A172 (cell line): ENCODE measurements at places on chromosomes 11 and 22.

DNA sequence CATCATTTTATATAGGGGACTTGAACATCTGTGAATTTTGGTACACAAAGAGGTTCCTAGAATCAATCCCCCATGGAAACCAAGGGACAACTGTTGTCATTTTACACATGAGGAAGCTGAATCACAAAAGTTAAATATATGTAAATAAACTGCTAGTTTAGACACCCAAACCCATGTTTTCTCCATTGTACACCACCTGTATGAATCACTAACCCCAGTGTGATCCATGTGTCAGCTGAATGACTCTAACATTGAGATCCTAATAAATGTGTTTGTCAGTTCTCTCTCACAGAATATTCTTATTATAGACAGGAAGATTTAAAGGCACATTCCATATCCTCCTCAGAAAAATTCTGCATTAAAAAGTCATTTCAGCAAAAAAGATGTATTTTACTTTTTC lies 83.3 kb downstream of the ATG16L2 start:
- no peak for DNase-seq

DNA sequence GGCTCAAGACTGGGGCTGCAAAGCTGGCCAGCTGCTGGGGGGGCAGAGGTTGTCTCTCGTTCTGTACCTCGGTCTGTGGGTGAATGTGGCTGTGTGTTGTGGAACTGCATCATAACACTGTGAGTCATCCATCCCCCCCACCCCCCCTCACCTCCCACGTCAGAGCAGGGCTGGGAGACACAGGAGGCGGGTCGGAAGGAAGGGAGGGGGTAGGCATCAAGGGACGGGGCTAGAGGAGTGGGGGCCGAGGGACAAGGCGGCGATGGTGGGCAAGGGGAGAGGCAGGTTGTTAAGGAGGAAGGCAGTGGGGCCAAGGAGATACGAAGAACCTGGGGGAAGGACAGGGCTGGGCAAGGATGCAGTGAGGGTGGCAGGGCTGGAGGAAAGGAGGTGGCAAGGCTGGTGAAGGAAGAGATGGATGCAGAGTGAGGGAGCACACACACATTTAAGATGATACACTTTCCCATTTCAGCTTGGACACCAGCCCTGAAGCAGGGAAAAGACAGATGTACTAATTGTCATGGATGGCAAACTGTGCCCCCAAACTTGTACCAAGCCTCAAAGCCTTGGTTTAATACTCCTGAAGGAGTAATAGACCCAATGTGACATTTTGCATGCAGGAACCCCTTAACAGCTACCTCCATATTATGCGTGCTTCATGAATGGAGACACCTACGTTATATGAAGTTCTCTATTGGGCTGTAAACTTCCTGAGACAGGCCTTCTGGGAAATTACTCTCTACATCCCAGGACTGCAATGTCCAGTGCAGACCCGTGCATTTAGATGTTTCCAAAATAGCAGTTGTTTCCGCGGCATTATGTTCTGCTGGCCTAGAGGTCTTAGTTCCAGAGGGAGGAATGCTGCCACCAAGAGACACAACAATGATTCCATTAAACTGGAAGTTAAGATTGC lies at the start of gene YPEL4:
Gene YPEL4 (minus strand): TSS at position 87 of the 913 bp plus-strand sequence. CDS start 2,805 bp downstream, outside the sequence.
- peak; percentile 60 for DNase-seq

- DNase-seq = no peak
Observed at GRCh38 chr11:64298966-64299846, 952 bp upstream of the CATSPERZ start.

- no peak for DNase-seq
Observed at GRCh38 chr22:20563941-20564371, 56.5 kb downstream of the MED15 start.

- peak; percentile 46 for DNase-seq
Observed at GRCh38 chr11:102260241-102260640, 57.0 kb upstream of the BIRC3 start.

GRCh38 chr11:118227865-118228785 lies 3.3 kb upstream of the JAML start:
- DNase-seq = no peak

DNA sequence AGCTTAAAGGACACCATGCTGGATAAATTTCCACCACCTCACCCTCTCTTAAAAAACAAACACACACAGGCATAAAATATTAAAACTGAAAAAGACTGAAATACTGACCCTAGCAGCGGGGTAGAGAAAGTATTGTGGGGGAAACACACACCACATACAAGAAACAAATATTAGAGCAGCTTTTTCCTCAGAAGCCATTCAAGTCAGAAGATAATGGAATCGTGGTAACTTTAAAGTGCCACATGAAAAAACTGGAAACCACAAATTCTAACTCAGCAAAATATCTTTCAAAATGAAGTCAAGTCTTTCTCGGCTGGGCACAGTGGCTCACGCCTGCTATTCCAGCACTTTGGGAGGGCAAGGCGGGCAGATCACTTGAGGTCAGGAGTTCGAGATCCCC lies 223.2 kb downstream of the DYNC2H1 start:
- no peak for DNase-seq
